Substantia nigra (tissue), 51 donors: ENCODE measurements at places on chromosomes 16 and 17.

DNA sequence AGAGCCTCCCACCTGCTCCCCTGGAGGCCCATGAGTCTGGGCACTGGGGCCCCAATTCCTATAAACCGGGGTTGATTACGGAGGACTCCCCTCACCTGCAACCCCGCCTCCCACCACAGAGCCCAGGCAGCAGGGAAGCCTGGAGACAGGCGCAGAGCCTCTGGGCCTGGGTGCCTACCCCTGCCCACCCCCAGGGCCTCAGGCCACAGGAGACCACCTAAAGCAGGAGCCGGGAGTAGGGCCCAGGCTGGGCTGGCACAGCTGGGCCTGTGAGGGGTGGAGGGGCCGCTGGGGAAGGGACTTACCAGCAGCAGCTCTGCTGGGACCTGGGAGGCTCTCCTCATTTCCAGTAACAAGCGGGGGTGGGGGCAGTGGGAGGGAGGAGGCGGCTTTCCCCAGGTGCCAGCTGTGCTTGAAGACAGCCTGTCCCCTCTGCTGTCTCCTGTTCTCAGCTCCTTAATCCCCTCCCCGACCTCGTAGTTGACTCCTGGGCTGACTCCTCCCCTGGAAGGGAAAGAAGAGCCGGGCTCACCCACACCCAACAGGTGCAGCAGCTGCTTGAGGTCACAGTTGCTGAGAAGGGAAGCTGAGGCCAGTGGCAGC is 46.8 kb downstream of the TMEM235 start:
- DNase-seq, result no peak

DNA sequence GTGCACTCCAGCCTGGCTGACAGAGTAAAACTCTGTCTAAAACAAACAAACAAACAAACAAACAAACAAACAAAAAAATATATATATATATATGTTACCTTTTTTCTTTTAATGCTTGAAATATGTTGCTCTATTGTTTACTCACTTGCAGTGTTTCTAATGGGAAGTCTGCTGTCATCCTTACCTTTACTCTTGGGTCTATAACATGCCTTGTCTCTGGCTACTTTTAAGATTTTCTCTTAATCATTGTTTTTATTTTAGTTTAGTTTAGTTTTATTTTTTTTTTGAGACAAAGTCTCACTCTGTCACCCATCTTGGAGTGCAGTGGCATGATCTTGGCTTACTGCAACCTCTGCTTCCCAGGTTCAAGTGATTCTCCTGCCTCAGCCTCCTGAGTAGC is 16.1 kb upstream of the TNRC6A start:
- DNase-seq, result no peak

DNA sequence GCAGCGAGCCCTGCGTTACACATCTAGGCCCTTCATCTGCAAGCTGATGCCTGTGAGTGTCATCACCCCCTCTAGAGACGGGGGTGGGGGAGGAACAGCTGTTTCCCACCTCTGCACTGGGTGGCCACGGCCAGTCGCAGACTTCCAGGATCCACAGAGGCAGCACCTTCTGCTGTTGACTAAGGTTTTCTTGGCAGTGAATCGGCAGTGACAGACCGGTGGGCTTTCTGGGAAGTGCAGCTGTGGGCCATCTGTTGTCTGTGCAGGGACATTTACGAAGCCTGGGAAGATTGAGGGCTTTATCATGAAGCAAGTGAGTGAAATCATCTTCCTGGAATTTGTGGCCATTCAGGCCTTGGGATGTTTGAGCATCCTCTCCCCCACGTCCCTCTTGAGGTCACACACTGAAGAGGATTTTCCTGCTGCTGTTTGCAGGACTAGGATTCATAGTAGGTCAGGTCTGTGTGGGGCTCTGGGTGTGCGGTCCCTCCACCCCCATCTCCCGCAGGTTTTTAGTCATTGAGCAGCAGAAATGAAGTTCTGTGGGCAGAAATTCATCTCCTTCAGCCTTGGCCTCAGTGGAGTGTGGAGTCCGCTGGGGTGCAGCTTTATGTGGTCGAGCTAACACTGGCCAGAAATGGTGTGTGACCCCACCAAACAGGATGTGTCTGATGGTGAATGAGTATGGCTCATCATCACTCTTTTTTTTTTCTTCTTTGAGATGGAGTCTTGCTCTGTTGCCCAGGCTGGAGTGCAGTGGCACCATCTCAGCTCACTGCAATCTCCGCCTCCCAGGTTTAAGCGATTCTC is 12.0 kb downstream of the PGS1 start:
- no peak for DNase-seq

DNA sequence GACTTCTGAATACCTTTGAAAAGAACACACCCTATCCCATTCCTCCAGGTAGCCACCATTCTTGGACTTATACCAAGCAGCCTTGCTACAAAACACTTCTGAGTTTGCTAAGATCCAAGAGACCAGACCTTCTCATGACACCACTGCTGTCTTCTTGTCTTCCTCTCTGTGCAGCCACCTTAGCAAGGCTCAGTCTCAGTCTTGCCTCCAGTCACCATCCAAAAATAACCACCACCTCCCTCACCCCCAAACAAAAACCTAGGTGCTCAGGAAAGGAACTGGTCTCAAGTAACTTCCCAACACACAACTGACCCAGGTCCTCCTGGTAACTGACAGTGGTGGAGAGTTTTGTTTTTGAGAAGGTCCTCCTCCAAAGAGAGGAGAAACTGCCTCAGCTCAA is 90.9 kb upstream of the CORO6 start:
- DNase-seq, result no peak

GRCh38 chr17:72394531-72394930 is 273.7 kb downstream of the SOX9 start:
- DNase-seq, result no peak

DNA sequence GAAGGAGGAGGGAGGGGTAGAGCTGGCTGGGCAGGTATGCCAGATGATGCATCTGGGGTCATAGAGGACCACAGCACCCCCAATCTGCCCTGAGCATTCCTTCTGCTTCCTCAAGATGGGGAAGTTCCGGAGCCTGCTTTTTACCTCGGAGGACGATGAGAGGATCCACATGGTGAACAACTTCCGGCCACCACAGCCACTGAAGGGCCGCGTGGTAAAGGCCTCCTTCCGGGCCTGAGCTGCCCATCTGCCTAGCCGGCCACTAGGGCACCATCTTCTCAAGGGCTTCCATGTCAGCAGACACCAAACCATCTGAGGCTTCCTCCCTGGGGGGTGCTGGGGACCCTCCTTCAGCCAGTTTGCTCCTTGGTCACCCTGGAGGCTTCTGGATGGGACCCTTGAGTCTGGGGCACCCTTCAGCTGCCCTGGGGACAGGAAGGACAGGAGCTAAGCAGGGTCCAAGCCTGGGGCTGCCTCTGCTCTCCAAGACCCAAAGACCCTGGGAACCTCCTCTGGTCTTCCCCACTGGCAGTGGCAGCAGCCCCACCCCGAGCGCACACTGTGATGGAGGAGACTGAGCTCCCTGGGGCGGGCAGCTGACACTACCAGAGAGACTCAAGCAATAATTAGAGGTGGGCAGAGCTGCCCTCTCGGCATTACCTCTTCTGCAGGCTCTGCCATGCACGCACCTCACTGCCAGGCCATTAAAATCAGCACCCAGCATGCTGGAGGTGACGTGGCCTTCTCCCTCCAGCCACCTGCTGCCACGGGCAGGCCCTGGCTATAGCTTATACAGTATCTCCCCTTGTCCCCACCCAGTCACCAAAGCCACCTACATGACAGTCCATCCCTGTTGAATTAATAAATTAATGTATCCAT is 9.3 kb downstream of the CA7 start:
- no peak for DNase-seq

DNA sequence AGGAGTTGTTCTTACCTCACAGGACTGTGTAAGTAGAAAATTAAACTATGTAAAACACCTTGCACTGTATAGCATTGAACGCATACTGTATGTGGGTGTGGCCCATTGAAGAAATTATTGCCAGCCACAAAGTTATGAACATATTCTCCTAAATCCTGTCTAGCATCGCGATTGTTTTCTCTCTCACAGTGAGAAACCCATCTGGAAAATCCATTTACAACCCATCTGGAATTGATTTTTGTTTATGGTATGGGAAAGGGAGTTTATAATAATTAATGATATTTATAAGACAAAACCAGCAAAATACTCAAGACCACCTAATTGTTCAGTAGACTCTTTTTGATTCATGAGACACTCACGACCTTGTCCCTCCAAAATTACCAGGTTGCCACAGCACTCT is 22.1 kb upstream of the MON1B start:
- no peak for DNase-seq

DNA sequence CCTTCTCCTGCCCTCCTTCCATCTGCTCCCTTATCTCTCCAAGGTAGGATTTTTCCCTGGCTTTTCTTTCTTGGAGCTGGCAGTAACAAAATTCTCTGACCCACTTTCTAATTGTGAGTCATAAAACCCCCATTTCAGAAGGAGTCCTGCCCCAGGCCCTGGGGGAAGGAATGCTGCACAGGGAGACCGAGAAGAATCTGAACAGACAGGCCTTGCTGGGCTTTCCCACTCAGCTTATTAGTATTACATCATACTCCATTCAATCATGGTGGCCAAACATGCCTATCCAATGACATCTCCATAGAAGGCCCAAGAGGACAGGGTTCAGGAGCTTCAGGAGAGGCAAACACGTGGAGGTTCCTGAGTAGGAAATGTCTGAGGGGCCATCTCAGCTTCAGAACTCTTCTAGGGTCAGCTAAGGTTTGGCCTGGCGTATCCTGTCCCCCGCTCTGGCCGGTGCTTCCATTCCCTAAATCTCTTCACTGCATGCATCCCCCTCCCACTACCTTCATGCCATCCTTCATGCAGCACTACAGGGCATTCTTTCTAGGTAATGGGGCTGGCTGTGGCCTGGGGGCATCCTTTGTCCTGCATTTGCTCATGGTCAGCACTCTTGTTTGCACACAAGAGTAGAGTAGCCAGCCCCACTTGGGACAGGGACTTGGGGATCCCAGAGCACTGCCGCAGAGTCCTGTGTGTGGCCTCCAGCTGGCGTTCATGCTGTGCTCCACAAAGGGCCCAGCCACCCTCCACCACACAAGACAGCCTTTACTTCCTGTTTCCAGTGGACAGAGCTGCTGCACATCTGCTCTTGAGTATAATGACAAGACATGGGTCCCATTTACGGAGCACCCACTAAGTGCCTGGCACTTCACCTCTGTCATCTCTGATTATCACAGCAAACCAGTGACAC is 8.2 kb downstream of the SLC6A2 start:
- no peak for DNase-seq

DNA sequence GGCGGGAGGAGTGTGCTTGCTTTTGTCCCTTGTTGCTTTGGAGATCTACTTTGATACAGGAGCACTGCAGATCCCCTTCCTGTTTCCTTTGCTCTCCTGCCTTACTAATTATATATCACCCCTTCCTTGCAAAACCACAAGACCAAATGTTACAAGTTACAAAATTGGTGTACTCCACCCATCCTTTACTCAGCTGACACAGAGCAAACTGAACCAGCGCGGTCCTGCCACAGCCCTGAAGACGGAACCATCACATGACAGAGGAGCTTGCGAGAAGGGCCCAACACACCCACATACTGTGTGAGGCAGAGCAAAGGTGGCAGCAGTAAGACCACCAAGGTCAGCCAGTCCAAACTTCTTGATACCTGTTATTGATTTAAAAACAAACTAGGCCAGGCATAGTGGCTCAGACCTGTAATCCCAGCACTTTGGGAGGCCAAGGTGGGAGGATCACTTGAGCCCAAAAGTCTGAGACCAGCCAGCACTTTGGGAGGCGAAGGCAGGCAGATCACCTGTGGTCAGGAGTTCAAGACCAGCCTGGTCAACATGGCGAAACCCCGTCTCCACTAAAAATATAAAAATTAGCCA is 33.2 kb downstream of the CYTH1 start:
- DNase-seq, result no peak

DNA sequence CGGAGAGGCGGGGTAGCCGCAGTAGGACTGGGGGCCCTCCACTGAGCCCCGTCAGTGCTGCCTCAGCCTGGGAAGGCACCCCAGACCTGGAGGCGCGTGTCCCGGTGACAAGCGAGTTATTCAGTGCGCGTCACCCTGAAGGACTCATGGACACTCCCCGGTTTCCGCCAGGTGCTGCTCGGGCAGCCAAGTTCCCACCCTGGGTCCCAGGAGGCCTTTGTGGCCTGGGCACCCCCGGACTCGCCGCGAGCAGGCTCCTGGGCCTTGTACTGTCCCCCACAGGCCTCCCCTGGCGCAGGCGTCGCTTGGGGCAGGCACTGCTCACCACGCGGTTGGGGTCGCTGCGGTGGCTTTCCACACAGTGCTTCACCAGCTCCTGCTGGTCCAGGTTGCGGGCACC is 7.6 kb downstream of the RNF166 start:
- DNase-seq, result no peak

GRCh38 chr16:56354016-56354415 is 71.3 kb downstream of the AMFR start:
- no peak for DNase-seq

DNA sequence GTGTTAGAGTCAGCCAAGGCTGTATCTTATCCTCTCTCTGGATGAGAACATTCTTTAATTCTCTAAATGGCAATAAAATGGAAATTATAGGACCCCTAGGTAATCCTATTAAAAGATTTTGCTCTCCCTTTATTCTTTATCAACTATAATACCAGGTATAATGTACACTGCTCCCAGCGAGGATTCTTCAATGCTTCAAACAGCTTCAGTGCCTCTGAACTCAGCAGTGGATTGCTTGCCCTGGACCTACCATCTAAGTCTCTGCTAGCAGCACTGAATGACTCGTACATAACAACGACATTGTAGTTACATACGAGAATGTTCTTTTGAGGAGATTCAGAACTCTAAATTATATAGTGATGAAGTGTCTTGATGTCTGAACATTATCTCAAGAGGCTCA is 3.7 kb upstream of the OR3A2 start:
- DNase-seq, result no peak

- no peak for DNase-seq
These were observed 22.2 kb downstream of the TBX4 start for GRCh38 chr17:61474235-61474927.

DNA sequence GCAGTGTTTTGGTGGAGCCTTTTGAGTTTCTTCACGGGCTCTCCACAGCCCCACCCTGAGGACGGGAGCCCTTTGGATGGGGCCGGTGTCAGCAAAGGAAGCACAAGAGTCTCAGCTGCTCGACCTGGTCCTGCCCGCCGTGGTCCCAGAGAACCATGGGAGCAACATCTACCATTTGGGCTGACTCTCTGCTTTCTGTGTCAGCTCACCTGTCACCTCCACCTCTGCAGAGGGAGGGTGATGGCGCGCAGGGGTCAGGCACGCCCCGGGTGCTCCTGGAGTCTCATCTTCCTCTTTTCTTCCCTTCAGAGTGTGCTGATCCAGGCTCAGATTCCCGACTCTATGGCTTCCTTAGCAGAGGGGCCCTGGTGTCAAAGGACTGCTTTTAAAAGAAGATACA is 171.7 kb downstream of the LAT start:
- DNase-seq, result no peak

- no peak for DNase-seq
These were observed 45.4 kb downstream of the LAT start for GRCh38 chr16:29030086-29030840.
